Activated CD4-positive, alpha-beta T cell treated with anti-CD3 and anti-CD28 coated beads, Interleukin-2, amount 10 ng/mL, durations not matched to agents 7 days and 5 days (primary cell): ENCODE measurements at places on chromosomes 11 and 22.

- peak; percentile 80 for DNase-seq
Observed at GRCh38 chr22:41603873-41604332, 14.3 kb upstream of the PMM1 start.

DNA sequence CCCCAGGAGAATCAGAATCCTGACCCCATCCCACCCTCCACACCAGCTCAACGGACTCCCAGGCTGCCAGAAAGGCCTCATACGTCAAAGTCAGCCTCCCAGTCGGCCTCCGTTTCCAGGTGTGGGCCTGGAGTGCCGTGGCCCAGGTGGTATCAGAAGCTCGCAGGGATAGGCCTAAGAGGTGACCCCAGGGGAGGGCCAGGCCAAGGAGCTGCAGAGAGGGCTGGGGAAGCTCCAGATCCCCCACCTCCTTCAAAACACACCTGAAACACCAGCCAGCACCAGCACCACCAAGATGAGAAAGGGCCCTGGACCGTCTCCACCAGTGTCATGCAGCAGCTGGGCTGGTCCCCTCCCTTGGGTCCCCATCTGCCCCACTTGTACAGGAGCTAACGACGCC lies 20.3 kb downstream of the ASCL2 start:
- DNase-seq: no peak

GRCh38 chr11:698493-699115 lies 3.0 kb downstream of the TMEM80 start:
- no peak for DNase-seq

- DNase-seq: no peak
Observed at GRCh38 chr22:19853058-19853878, 1.4 kb downstream of the GNB1L start.
